ENCODE measurements at places on chromosomes 7 and 10. TPM values are rescaled to one million over a fixed set of nuclear protein-coding genes. Genes with fewer than 3 reads are reported as not detected.

The LIPF gene
- polyA plus RNA-seq = 0.07 TPM

The FXYD4 gene
- polyA plus RNA-seq = not detected

The UCMA gene
- polyA plus RNA-seq = not detected

The VENTX gene
- polyA plus RNA-seq = not detected

The FAM25G gene
- polyA plus RNA-seq = not detected

The TMEM229A gene
- 0.88 TPM for polyA plus RNA-seq

The TRIM50 gene
- polyA plus RNA-seq = not detected

DNA sequence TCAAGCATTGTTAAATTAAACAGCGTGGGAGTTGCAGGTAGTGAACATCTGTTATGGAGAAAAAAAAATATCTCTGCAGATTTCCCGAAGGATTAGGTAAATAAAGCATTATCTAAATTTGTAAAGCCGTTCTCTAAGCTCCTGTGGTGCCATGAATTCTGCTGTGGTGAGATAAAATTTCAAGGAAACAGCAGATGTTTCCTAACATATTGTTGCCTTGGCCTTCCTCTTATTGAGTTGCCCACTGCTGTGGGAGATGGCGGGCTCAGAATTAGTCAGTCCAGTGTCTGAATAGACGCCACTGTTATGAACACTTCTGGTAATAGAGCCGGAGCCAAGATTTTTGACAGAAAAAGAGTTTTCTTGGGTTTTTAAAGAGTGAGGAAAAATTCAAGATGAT is 82.6 kb upstream of the ELMO1 start:
- no peak overlapping the region for H3K27ac ChIP-seq
- no peaks in the 10 kb centered on the region for H3K36me3 ChIP-seq
- H3K4me3 ChIP-seq = no peak overlapping the region
- H3K27me3 ChIP-seq = no peaks in the 10 kb centered on the region
- DNase-seq = no peak

- peaks cover 5% of the 10 kb centered on the region for H3K4me1 ChIP-seq
- no peak for DNase-seq
- no peak overlapping the region for H3K4me3 ChIP-seq
- no peaks in the 10 kb centered on the region for H3K27me3 ChIP-seq
- no peak overlapping the region for H3K27ac ChIP-seq
These were observed 27.3 kb upstream of the HERPUD2 start for GRCh38 chr7:35722054-35722849.

- H3K36me3 ChIP-seq = no peaks in the 10 kb centered on the region
- no peaks in the 10 kb centered on the region for H3K4me1 ChIP-seq
- no peak overlapping the region for H3K27ac ChIP-seq
These were observed 72.8 kb downstream of the CFTR start for GRCh38 chr7:117552660-117553059.

- no peak overlapping the region for H3K4me3 ChIP-seq
- no peak for DNase-seq
- H3K4me1 ChIP-seq = peaks cover 13% of the 10 kb centered on the region
- H3K27ac ChIP-seq = no peak overlapping the region
These were observed 75.4 kb downstream of the CYP51A1 start for GRCh38 chr7:92058899-92059298.

- H3K4me1 ChIP-seq = peaks cover 24% of the 10 kb centered on the region
- H3K27ac ChIP-seq = peak overlapping the region; percentile 24
- no peaks in the 10 kb centered on the region for H3K36me3 ChIP-seq
- no peak overlapping the region for H3K4me3 ChIP-seq
These were observed 733.2 kb downstream of the INHBA start for GRCh38 chr7:40969641-40970040.

DNA sequence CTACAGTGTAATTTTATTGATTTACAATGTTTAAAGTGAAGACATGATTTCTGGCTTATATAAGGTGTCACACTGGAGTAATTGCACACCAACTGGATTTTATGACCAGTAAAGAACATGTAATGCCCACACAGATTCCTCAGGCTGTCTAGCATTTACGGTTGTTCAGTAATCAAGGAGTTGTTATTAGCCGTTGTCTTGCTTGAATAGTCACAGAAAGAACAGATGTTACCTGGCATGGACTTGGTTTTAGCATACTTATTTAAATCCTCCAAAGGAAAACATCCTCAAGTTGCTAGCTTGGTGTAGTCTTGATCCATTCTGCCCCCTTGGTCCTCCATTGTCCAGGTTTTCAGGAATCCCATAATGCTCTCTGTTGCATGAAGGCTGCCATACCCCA is 65.8 kb downstream of the POU6F2 start:
- H3K36me3 ChIP-seq = no peaks in the 10 kb centered on the region
- H3K27ac ChIP-seq = no peak overlapping the region
- no peak for DNase-seq
- no peaks in the 10 kb centered on the region for H3K4me1 ChIP-seq
- no peaks in the 10 kb centered on the region for H3K27me3 ChIP-seq

GRCh38 chr7:26860361-26860760 is 4.0 kb downstream of the SKAP2 start:
- H3K4me3 ChIP-seq = no peak overlapping the region
- no peak for DNase-seq
- H3K27me3 ChIP-seq = peaks cover 45% of the 10 kb centered on the region
- no peak overlapping the region for H3K27ac ChIP-seq

GRCh38 chr10:124279882-124280281 is 138.8 kb downstream of the OAT start:
- H3K36me3 ChIP-seq = no peaks in the 10 kb centered on the region
- no peak overlapping the region for H3K27ac ChIP-seq
- peaks cover 16% of the 10 kb centered on the region for H3K4me1 ChIP-seq
- H3K4me3 ChIP-seq = no peak overlapping the region
- H3K27me3 ChIP-seq = no peaks in the 10 kb centered on the region
- DNase-seq = no peak

GRCh38 chr10:86536294-86536861 is 14.8 kb upstream of the WAPL start:
- H3K4me1 ChIP-seq = no peaks in the 10 kb centered on the region
- H3K27ac ChIP-seq = no peak overlapping the region
- H3K4me3 ChIP-seq = no peak overlapping the region
- DNase-seq = no peak
- no peaks in the 10 kb centered on the region for H3K36me3 ChIP-seq

DNA sequence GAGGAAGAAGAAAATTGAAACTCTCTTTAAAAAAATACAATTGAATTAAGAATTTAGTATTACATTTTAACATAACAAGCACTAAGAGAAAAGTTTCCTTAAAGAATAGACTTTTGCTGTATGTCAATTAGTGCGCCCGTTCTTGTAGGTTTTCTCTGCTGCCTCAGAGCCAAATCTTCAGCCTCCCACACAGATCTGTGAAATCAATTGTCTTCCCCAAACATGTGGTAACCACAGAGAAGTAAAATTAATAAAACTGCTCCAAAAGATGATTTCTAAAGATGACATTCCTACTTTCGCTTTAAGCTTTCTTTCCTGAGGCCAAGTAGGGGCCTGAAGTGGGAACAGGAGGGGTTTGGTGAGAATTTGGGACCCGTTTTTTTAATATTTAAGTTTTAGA is 113.2 kb upstream of the ADO start:
- no peak overlapping the region for H3K27ac ChIP-seq
- no peaks in the 10 kb centered on the region for H3K4me1 ChIP-seq
- no peaks in the 10 kb centered on the region for H3K27me3 ChIP-seq
- H3K36me3 ChIP-seq = no peaks in the 10 kb centered on the region

- H3K4me3 ChIP-seq = no peak overlapping the region
- H3K4me1 ChIP-seq = peaks cover 8% of the 10 kb centered on the region
- DNase-seq = no peak
- no peak overlapping the region for H3K27ac ChIP-seq
These were observed 238.9 kb downstream of the CAMK1D start for GRCh38 chr10:12588091-12588860.

- H3K36me3 ChIP-seq = peaks cover 26% of the 10 kb centered on the region
- H3K4me1 ChIP-seq = no peaks in the 10 kb centered on the region
- no peak for DNase-seq
- H3K27ac ChIP-seq = no peak overlapping the region
These were observed 50.1 kb upstream of the DNAAF5 start for GRCh38 chr7:676246-676971.

DNA sequence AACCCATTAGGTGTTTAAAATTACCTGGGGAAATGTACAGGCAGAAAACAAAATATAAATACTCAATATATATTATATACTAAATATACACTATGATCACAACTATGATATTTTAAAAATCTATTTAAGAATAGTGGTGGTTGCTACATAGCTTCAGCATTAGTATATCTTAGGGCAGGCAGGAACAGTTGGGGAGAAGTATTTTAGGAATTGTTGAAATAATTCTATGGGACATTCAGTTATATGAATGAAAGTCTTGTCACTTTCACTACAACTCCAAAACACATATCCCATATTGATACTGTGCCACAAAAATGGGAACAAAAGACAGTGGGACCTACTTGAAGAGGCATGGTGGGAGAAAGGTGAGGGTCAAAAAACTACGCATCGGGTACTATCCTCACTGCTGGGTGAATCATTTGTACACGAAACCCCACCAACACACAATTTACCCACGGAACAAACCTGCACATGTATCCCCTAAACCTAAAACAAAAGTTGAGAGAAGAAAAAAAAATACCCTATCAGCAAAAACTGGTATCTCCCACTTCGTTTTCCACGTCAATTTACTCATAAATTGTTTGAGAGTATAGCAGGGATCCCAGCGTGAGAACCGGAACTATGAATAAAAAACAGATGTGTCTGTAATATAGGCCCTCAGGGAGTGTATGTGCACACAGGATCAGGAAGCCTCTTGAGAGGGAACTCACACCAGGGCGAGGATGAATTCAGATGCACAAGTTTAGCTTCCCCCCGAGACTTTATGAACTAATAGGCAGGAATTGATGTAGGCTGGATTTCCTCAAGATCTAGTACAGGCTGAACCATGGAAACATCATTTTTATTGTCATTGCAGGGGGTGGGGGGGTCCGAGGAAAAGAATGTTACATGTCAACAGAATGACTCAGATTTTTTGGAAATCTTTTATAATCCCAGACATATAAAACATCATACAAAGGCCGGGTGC is 16.2 kb downstream of the SLC16A12 start:
- no peaks in the 10 kb centered on the region for H3K36me3 ChIP-seq
- H3K4me1 ChIP-seq = peaks cover 21% of the 10 kb centered on the region

GRCh38 chr10:91140995-91141549 is 79.4 kb upstream of the PCGF5 start:
- no peaks in the 10 kb centered on the region for H3K27me3 ChIP-seq
- no peaks in the 10 kb centered on the region for H3K36me3 ChIP-seq
- no peaks in the 10 kb centered on the region for H3K4me1 ChIP-seq
- no peak overlapping the region for H3K27ac ChIP-seq

DNA sequence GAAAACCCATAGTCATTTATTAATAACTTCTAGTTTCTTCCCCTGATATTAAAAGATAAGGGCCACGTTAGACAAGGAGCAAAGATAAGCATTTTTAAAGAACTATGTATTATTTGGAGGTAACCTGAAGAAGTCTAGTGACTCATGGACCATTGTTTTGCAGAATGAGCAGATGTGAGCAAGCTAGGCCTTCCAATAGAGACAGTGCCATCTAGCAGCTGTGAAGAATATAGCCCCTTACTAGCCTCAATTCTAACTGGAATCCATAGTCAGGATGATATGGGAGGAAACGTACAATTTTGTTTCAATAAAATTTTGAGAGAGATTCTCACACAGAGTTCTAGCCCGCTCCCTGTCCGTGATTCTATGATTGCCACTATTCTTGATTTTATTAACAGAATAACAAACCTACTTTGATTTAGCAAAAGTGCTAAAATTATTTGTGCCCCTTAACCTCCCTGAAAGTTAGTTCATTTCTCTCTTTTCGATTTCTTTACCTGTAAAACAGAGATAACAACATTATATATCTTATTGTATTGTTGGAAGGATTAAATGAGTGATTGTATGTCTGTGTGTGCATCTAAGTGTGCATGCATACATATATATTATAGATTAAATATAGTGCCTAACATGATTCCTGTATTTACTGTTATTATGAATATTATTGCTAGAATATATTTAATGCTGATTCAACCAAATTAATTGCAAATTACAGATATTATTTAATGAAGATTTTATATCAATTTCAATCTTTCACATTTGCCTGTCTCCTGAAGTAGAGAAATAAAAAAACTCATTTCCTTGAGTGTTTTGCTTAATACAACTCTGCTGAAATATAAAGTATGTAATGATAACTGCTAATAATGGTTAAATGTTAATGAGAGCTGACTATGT is 22.7 kb downstream of the FAM237B start:
- no peaks in the 10 kb centered on the region for H3K4me1 ChIP-seq
- no peaks in the 10 kb centered on the region for H3K27me3 ChIP-seq
- no peak overlapping the region for H3K27ac ChIP-seq

GRCh38 chr10:132100091-132100481 is 34.3 kb downstream of the JAKMIP3 start:
- no peak for DNase-seq
- H3K27ac ChIP-seq = no peak overlapping the region
- H3K4me1 ChIP-seq = no peaks in the 10 kb centered on the region

DNA sequence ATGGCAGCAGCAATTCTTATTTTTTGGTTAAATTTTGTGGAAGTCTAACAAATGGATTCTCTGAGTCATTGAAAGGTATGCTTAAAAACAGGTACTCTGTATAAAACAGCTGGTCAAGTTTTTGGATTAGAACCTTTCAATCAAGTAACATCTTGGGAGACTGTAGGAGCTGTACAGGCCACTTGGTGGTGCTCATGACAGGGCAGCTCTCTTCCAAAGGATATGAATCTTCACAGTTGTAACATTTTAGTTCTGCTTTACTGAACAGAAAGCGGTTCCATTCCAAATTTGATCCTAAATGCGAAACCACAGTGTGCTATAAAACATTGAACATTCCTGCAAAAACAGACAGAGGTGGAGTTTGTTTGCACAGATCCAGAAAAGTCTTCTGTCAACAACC is 44.5 kb upstream of the AGR3 start:
- H3K27me3 ChIP-seq = no peaks in the 10 kb centered on the region
- no peaks in the 10 kb centered on the region for H3K4me1 ChIP-seq
- no peak for DNase-seq
- H3K4me3 ChIP-seq = no peak overlapping the region

DNA sequence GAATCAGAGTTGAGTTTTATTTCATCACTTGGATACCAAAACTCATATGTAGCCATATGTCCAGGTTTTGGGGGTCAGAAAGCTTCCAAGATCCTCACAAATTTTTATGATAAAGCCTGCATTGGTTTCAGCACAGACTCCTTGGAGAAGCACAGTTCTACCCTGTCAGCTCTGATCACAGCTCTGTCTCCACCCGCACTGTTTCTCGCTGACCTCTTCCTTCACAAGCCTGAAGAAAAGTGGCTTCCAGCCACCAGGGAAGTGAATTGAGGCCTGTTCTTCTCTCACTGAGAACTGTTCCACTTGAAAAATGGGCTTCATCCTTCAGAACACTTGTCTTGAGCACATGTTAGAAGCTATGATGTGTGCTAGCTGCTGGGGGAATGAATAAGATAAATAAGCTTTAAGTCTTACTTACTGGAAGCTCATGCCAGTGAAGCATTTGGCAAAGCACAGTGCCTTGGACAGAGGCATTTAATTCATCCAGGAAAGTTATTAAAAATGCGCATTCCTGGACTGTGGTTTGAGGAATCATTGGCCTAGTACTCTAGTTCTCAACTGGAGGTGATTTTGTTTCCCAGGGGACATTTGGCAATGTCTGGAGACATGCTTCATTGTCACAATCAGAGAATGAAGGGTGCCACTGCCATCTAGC is 133.6 kb downstream of the BMPER start:
- H3K27ac ChIP-seq = peak overlapping the region; percentile 20
- no peaks in the 10 kb centered on the region for H3K27me3 ChIP-seq
- H3K4me3 ChIP-seq = no peak overlapping the region
- no peak for DNase-seq
- H3K4me1 ChIP-seq = peaks cover 40% of the 10 kb centered on the region

Measured in SK-N-SH (cell line).